ENCODE measurements at places on chromosomes 2 and 18.

GRCh38 chr2:8537562-8538155 lies 144.2 kb upstream of the ID2 start:
- no peak for DNase-seq

GRCh38 chr2:171793691-171794678 lies 100.1 kb downstream of the SLC25A12 start:
- DNase-seq: no peak

- no peak for DNase-seq
Observed at GRCh38 chr2:55587-56448, 9.5 kb upstream of the FAM110C start.

- DNase-seq: no peak
Observed at GRCh38 chr2:57450170-57450569, 596.4 kb upstream of the VRK2 start.
